Natural killer cell treated with Interleukin-12 subunit alpha and Interleukin-12 subunit beta and Interleukin-15 and Interleukin-18, amount 100 ng/mL, for 72 hours (primary cell): ENCODE measurements at places on chromosomes 12 and 14. TPM values are rescaled to one million over a fixed set of nuclear protein-coding genes. Genes with fewer than 3 reads are reported as not detected.

The OR5AU1 gene
- not detected for total RNA-seq

The CIDEB gene
- 20.2 TPM for total RNA-seq

The HOXC9 gene
- total RNA-seq = not detected

The TESPA1 gene
- total RNA-seq = 67.2 TPM

The BAZ1A gene
- total RNA-seq = 88.3 TPM

The C12orf54 gene
- not detected for total RNA-seq

The MGAT4C gene
- not detected for total RNA-seq

The KLRK1 gene
- total RNA-seq = 80.4 TPM

- no peak for DNase-seq
Observed at GRCh38 chr14:92737206-92737605, 11.2 kb downstream of the LGMN start.

- DNase-seq = no peak
Observed at GRCh38 chr12:77153706-77154105, 88.3 kb upstream of the E2F7 start.

DNA sequence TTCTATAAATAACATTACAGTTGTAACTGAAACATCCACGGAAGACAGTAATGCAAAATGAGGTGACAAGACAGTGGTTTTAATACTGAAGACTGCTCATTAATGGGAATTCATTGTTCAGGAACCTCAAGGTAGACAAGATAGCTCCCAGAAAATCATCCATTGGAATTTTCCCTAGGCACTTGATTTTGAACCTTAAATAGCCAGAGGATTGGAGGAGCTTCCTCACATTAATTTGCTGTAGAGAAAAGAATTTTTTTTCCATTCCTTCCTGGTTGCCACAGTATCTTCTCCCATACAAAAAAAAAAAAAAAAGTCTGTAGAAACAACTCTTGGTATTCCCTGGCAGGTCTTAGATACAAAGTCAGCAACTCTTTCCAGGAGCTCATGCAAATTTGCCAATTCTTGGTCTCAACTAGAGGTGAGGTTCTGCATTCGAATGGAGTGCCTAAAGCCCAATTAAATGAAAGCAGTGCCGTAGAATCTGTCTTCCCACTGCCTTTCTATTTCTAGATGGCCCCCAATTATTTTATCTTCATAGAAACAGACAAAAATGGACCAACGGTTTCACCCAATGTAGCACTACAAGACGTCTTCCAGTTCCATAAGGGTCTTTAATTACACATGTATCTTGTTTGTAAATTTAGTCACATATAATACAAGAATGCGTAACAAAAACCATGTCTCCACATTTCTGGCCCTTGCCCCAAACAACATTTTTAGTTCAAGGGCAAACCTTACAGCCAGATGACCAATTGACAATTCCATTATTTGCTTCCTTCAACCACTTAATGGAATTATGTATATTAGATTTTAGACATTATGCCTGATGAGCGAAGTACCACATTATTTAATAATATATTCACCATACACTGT, 13.5 kb downstream of the SLC38A2 start:
- DNase-seq = no peak

DNA sequence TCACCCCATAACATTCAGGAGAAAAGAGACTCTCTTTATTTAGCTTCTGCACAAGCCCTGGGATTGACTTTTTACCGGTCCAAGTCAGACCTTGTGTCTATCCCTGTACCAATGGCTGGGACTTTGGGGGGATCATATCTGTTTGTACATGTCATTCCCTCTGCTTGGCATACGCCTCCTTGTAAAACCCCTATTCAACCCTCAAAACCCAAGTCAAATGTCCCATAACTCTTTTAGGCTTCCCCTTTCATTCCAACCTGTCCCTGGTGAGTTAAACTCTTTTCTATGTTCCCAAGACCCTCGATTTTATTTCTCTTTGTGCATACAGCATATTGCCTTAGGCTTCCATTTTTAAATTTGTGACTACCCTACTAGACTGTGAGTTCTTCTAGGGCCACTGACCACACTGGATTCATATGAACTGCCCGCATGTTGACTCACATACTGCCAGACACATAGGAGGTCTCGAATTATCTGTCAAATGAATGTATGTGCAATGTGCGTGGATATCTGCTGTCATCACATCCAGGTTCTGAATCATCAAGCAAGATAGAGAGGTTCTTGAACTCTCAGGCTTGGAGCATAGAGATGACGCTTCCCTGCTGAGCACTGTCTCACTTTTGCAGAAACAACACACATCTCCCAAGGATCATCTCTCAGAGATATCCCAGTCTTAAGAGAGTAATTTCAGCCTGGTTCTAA, 548.6 kb upstream of the TBX3 start:
- DNase-seq = no peak

GRCh38 chr12:129413295-129413694, 490.5 kb downstream of the TMEM132D start:
- DNase-seq = no peak

- DNase-seq = no peak
Observed at GRCh38 chr12:41968599-41968998, 176.1 kb downstream of the GXYLT1 start.

- DNase-seq = no peak
Observed at GRCh38 chr14:92973261-92973797, 50.4 kb downstream of the CHGA start.

GRCh38 chr12:76259660-76260389, 88.4 kb downstream of the BBS10 start:
- DNase-seq = no peak

DNA sequence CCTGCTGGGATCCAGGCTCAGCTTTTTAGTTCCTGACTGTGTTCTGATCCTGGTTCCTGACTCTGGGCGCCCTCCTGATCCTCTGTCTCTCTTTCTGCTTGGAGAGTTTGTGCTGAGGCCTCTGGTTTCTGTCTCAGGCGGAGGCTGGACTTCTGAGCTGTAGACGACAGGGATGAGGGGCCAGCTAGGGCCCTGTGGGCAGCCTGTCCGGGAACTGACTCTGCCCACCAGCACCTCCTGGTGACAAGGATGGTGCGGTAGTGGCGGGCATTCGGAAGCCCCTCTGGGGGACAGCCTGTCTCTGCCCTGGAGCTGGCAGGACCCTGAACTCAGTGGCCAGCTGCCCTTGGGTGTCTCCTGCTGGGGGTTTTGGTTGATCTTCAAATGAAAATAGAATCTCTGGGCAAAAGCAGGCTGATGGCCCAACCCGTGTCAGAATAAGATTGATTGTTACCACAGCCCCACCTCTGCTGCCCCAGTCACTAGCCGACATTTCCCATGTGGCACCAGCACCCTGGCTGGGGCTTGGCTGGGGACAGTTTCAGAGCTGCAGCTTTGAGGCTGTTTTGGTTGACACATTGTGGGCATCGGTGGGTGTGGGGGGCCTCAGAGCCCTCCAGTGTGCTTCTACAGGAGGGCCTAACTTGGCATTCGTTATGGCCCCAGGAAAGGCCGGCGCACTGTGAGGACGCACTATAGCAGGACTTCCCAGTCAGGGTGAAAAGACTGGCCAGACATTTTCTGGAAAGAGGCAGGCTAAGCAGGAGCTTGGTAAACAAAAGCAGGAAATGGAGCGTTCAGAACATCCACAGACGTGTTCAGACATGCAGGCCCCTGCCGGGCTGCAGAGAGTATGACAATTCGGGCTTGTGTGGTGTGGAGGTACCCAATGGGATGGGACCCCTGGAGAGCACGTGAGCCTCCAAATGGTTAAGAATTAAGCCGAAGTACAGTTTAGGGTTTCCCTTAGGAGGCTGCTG, 16.2 kb downstream of the KRT80 start:
- no peak for DNase-seq
